ENCODE measurements at places on chromosomes 2 and 18.
A peak's percentile ranks its signal among the peaks of the same experiment; 100 is the strongest.

DNA sequence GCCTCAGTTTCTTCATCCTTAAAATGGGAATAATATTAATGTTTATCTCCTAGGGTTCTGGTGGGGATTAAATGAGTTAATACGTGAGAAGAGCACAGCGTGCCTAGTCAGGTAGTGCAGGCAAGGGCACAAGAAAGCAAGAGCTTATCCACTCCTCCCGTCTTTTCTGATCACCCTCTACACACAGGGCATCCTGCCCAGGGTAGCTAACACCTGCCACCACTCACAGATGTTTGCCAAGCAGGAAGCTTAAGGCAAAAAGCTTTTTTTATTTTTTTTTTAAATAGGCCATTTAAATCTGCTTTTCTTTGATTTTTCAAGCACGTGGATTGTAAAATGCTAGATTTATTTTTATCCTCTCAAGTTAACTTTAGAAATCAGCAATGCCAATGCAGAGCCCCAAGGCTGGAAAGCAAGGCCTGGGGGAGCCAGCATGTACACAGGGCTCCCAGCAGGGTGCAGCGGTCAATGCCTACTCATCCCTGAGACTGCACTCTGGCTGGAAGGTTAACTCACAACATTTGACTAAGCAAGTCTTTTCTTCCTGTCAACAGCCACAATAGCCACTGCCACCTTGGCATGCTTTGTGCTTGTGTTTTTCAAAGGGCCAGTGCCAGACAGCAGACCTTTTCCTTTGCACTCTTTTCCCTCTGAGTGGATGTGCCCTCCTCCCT, 86.5 kb upstream of the ACAA2 start:
- no peak for DNase-seq

GRCh38 chr18:36247036-36247435, 50.5 kb upstream of the FHOD3 start:
- no peak for DNase-seq

- no peak for DNase-seq
Observed at GRCh38 chr2:212994976-212995375, 156.4 kb downstream of the IKZF2 start.

DNA sequence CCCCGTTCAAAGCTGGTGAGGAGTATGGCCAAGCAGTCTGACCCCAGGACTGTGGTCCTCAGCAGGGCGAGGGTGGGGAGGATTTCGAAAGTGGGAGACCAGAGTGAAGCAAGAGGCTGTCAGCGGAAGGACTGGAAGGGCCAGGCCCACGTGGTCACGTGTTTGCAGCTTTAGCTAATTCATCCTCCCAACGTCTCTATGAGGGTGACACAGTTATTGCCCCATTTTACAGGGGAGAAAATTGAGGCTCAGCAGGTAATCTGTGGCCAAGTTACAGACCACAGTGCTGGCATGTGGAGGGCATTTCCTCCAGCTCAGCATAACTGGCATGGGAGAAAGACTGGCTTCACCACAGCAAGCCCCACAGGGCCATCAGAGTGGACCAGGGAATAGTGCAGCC, 45.4 kb upstream of the LTBP1 start:
- no peak for DNase-seq

- no peak for DNase-seq
Observed at GRCh38 chr18:1784113-1784512, 787.2 kb downstream of the METTL4 start.

DNA sequence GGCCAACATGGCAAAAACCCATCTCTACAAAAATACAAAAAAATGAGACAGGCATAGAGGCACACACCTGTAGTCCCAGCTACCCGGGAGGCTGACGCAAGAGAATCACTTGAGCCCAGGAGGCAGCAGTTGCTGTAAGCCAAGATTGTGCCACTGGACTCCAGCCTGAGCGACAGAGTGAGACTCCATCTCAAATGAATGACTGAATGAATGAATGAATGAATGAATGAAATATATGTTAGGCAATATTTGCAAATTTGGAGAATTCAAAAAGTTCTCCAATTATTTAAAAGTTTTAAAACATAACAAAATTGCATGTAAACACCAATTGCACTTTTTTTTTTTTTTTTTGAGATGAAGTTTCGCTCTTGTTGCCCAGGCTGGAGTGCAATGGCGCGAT, 61.7 kb downstream of the STRN start:
- DNase-seq, result no peak

GRCh38 chr2:176137252-176137580, 7.7 kb downstream of the HOXD8 start:
- DNase-seq, result no peak

GRCh38 chr18:76875390-76876325, 53.3 kb downstream of the ZNF236 start:
- DNase-seq, result no peak

DNA sequence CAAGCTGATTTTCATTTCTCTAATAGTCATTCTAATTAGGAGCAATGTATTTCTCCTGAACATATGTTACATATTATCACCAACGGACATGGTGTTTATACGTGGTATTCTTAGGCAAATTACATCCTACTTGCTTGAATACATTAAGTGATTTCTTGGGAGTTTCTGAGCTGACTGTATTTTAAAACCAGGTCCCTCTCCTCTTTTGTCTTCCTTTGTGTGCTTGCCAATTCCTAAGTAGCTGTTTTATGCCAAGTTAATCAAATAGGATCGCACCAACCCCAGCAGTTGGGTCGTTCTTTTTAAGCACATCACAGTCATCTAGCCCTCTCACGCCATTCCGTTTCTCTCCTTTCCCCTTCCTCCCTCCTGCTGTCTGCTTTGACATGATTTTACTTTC, 75.4 kb upstream of the MAP2 start:
- no peak for DNase-seq

DNA sequence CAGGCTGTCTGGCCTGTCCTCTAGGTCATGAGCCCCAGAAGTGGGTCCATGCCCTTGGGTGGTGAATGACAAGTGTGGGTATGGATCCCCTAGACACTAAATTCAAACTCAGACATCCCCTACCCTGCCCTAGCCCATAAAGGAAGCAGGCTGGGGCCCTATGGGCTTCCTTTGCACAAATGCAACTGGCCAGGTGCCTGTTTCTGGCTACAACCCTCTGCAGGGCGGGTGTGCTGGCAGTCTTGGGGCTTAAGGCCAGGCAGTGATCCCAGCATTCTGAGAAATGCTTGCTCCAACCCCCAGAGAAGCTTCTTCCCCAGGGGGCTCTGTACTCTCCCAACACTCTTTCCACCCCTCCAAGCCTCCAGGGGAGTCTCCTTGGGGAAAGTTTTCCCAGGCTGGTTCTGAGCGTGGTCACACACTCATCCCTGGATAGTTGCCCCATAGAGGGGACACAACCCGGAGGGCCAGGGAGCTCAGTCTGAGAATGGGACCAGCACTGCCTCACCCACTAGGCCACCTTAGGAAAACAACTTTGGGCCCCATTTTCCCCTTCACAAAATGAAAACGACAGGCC, 16.6 kb upstream of the ASPRV1 start:
- no peak for DNase-seq

GRCh38 chr18:43596105-43596712, 318.9 kb upstream of the SYT4 start:
- no peak for DNase-seq

GRCh38 chr2:154713675-154714074, 15.2 kb downstream of the KCNJ3 start:
- DNase-seq, result no peak

- no peak for DNase-seq
Observed at GRCh38 chr2:146135245-146135644, 1615.3 kb upstream of the ZEB2 start.

DNA sequence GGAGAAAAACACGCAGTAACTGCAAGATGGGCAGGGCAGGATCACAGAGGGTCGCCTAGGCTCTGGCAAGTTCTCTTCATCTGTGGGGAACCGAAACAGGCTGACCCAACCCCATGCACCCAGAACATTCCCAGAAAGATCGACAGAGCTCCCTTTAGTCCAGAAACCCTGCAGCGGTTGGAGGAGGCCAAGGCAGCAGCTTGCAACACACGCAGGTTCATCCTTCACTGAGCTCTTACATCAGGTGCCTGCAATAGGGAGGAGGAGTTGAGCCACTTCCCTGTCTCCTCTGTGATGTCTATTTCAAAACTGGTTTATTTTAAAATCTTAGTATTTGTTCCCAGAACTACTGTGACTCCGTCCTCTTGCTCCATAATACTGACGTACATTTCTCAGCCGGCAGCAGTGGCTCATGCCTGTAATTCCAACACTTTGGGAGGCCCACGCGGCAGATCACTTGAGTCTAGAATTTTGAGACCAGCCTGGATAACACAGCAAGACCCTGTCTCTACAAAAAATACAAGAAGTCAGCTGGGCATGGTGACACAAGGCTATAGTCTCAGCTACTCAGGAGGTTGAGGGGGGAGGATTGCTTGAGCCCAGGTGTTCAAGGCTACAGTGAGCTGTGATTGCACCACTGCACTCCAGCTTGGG, 11.5 kb upstream of the SLC11A1 start:
- DNase-seq, result peak; percentile 82

DNA sequence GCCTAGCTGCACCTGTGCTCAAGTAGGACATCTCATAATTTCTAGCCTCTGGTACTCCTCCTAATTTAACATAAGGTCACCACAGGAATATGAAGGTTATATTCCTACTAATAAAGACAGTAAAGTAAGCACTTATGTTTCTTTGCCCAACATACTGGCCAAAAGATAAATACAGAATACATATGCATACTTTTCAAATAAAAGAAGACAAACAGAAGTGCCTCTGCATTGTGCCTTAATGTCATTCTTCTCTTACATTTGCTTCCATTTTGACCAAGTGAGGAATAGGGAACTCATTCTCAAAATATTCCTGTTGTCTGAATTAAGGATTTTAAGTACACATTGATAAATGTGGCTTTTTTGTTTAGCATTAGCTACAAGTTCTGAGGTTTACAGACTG, 5.6 kb downstream of the BCL11A start:
- no peak for DNase-seq

DNA sequence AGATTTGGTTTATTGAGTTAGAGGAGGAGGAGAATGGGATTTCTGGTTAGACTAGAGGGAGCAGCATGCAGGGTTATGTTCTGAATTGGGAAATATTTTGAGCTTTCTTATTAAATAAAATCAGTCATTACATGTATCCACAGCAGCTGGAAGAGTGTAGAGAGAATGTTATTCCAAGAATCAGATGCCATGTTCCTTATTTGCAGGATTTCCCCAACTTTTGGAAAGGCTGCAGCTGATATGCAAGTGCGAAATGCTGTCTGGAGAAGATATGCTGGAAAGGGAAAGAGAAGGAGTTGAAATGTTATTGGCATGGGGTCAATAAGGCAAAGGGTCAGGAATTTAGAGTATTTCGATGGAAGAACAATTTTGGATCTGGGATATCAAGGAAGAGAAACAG, 255.8 kb downstream of the MTX2 start:
- no peak for DNase-seq

DNA sequence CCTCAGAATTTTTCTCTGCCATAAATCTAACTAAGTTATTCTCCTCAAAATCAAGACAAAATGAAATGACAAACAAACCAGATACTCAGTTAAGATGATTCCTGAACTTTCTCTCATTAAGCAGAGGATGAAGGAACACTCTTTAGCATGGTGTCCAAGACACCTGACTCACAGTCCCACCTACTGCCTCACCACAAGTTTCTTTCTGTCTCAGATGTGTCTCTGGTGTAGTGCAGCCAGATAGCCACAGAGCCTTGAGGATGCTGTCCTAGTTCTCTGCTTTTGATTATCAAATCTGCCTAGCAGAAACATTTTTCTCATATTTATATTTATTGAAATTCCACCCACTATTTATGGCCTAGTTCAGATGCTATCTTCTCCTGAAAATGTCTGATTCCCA, 103.6 kb upstream of the TMEM200C start:
- DNase-seq, result no peak

DNA sequence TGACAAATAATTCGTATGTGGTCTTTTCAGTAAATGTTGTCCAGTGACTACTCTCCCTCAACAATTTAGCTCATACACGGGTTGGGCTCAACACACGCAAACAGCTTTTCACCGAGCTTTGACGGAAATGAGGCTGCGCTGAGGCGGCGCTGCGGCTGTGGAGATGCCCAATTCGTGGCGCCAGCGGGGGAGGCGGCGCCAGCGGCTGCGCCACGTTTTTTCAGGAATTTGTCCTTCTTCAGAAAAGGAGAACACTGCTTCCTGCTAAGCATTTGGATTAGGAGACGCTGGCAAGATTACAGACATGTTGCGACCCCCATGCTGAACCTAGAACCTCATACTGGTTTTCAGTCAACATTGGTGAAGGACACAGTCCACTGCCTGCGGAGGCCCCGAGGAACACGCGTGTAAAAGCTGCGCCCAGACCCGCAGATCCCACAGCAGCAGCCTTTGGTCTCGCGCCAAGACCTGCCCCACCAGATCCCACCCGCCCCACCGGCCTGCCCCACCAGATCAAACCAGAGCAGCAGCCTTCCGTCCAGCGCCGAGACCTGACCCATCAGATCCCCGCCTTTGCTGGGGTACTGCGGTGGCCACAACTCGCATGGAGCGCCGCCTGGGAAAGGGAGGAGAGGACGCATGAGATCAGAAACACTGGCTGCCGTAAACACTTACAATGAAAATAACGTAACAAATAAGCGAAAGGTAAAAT, 173.8 kb downstream of the TMEM18 start:
- no peak for DNase-seq

- DNase-seq, result no peak
Observed at GRCh38 chr2:184004948-184005672, 593.2 kb upstream of the ZNF804A start.

DNA sequence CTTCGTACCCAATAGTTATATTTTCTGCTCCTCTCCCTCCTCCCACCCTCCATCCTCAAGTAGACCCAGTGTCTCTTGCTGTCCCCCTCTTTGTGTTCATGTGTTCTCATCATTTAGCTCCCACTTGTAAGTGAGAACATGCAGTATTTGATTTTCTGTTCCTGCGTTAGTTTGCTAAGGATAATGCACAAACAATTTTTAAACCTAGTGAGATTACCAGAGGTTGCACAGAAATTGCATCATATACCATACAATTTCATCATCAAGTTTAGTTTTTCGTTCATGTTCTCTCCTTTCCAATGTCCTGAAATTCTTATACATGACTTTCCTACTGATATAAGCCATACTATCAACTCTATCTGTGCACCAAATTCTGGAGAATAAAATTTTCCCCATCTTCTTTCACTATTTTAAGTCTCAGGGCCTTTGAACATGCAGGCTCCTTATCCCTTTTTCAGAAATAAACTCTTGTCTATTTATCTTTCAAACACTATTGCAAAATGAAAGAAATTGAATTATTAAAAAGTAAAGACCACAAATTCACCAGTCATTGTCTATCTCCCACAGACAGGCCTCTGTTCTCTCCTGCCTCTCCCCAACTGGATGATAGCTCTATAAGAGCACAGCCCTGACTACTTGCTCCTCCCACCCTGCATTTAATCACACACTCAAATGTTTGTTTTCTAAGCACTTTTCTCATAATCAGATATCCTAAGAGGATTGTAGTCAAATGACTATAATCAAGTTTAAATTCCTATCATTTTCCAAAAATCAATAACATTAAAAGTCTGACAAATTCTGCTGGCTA, 27.2 kb upstream of the B4GALT6 start:
- DNase-seq, result no peak

DNA sequence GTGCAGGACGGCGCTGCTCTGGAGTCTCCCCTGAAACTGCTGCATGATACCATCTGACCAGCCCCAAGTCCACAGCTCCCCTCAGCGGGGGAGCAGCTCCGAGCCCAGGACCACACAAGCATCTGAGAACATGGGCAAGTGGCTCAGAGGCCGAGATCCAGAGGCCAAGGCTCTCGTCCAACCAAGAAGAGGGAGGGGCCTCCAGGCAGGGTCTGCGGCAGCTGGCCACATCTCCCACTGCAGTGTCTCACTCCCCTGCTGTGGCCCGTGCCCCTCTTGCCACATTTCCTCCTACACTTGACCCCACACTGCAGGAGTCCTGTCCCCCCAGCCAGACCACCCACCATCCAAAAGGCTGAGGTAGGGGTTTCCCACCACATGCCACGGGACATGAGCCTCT, 50.2 kb downstream of the TFCP2L1 start:
- no peak for DNase-seq

Measured in right atrium auricular region (tissue), 2 donors.